ENCODE measurements at places on chromosomes 1 and 21.
A peak's percentile ranks its signal among the peaks of the same experiment; 100 is the strongest.

DNA sequence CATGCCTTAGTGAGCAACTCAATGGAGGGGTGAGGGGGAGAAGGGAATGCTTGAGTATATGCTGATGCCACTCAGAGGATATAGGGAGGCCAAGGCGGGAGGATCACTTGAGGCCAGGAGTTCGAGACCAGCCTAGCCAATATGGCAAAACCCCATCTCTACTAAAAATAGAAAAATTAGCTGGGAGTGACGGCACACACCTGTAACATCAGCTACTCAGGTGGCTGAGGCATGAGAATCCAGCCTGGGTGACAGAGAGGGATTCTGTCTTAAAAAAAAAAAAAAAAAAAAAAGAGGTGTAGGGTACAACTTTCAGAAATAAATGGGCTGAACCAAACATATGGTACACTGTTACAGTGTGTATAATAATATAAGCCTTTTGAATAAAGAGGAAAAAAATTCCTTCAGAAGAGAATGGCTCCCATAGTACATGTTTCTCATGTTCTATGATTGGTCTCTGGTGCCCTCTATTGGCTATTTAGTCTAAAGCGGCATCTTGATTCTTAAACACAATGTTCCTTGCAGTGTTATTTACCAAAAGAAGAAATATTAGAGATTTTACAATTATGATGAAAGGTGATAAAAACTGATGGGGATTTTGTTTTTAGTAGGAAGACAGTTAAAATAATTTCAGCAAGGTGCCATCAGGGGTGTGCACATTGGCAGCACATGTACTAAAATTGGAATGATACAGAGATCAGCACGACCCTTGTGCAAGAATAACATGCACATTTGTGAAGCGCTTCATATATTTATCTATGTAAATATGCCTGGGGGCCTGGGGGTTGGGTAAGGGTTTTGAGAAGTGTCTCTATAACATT is 109.8 kb downstream of the PATJ start:
- no peaks in the 10 kb centered on the region for H3K36me3 ChIP-seq
- no peaks in the 10 kb centered on the region for H3K27me3 ChIP-seq
- peaks cover 18% of the 10 kb centered on the region for H3K4me1 ChIP-seq
- DNase-seq = peak; percentile 73
- H3K4me3 ChIP-seq = no peak overlapping the region
- no peak overlapping the region for H3K27ac ChIP-seq

GRCh38 chr21:42731264-42732032 is 78.0 kb downstream of the PDE9A start:
- H3K4me3 ChIP-seq = no peak overlapping the region
- DNase-seq = no peak
- no peaks in the 10 kb centered on the region for H3K4me1 ChIP-seq
- no peaks in the 10 kb centered on the region for H3K27me3 ChIP-seq

- H3K4me1 ChIP-seq = no peaks in the 10 kb centered on the region
- no peak overlapping the region for H3K4me3 ChIP-seq
- no peak overlapping the region for H3K27ac ChIP-seq
Observed at GRCh38 chr21:20538039-20538658, 460.1 kb upstream of the NCAM2 start.

DNA sequence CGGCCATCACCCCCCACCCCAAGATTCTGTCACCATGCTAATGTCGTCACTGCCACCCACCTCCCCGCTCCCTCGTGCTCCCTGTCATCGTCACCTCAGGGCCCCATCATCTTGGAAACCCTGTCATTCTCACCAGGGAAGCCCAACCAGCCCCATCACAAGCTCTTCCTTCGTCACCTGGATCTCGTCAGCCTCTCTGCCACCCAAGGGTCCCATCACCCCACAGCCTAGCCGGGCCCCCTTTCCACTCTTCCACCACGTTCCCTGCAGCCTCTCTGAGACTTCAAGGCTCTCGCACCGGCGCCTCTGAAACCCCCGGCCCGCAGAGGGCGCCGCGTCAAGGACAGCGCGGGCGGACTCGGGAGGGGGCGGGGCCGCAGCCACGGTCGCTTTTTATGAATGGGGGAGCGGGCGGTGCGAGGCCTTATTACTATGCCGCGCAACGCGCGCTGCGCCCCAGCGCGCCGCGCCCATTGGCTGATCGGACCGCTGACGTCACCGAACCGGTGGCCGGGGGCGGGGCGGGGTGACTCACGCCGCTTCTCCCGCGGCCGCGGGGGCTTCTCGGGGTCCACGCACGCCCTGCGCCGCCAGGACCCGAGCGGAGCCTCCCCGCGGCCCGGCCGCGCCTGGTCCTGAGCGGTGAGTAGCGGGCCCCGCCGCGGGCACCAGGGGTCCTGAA is at the start of gene GPR3:
GPR3 (plus strand) TSS at position 527 of the 682 bp plus-strand sequence. CDS start 1,177 bp downstream, outside the sequence.
- H3K36me3 ChIP-seq = no peaks in the 10 kb centered on the region
- H3K4me1 ChIP-seq = peaks cover 36% of the 10 kb centered on the region
- DNase-seq = peak; percentile 87
